SK-N-SH (cell line): ENCODE measurements at places on chromosomes 1 and 21. TPM values are rescaled to one million over a fixed set of nuclear protein-coding genes. Genes with fewer than 3 reads are reported as not detected.

The THEM5 gene
- not detected in 2 replicates for polyA plus RNA-seq

The UBL4B gene
- polyA plus RNA-seq: not detected in 2 replicates

The CYB5RL gene
- 3.3 and 4.7 TPM in 2 replicates for polyA plus RNA-seq

The SYT2 gene
- polyA plus RNA-seq: 0.03 and 0.05 TPM in 2 replicates

The CYP4A22 gene
- not detected in 2 replicates for polyA plus RNA-seq

The FAM163A gene
- 0.43 and 1.1 TPM in 2 replicates for polyA plus RNA-seq

The PTGER3 gene
- 1.3 and 1.9 TPM in 2 replicates for polyA plus RNA-seq

The BACE2 gene
- 21.8 and 23.4 TPM in 2 replicates for polyA plus RNA-seq

The CAPN8 gene
- polyA plus RNA-seq: not detected in 2 replicates

The CAMK1G gene
- 15.1 and 18.5 TPM in 2 replicates for polyA plus RNA-seq
